ENCODE measurements at places on chromosomes 12 and 14. TPM values are rescaled to one million over a fixed set of nuclear protein-coding genes. Genes with fewer than 3 reads are reported as not detected.

GRCh38 chr14:58771016-58771415 is 133.3 kb downstream of the DACT1 start:
- H3K27ac ChIP-seq = no peak overlapping the region
- no peaks in the 10 kb centered on the region for H3K36me3 ChIP-seq
- DNase-seq = no peak
- H3K27me3 ChIP-seq = peaks cover 52% of the 10 kb centered on the region
- no peak overlapping the region for H3K4me3 ChIP-seq
- H3K4me1 ChIP-seq = peaks cover 26% of the 10 kb centered on the region

GRCh38 chr12:4826909-4827308 is 82.8 kb upstream of the KCNA1 start:
- no peak for DNase-seq
- no peaks in the 10 kb centered on the region for H3K36me3 ChIP-seq
- no peak overlapping the region for H3K4me3 ChIP-seq
- H3K27me3 ChIP-seq = peaks cover 40% of the 10 kb centered on the region
- no peak overlapping the region for H3K27ac ChIP-seq

- no peaks in the 10 kb centered on the region for H3K4me1 ChIP-seq
- H3K27ac ChIP-seq = no peak within 1 kb of the TSS
Observed at GRCh38 chr14:91947475-91948184, at the start of gene FBLN5. TSS of gene FBLN5 (minus strand) at chr14:91947694. CDS start at chr14:91947229, 465 bp downstream.

DNA sequence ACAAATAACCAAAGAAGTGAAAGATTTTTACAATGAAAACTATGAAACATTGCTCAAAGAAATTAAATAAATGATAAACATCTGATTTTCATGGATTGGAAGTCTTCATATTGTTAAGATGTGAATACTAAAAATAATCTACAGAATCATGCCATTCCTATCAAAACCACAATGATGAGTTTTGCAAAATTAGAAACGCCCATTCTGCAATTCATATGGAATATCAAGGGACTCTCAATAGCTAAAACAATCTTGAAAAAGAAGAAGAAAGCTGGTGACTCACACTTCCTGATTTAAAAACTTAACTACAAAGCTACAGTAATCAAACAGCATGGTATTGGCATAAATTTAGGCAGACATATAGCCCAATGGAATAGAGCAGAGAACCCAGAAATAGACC is 40.2 kb upstream of the CCT2 start:
- H3K4me3 ChIP-seq = no peak overlapping the region
- no peaks in the 10 kb centered on the region for H3K4me1 ChIP-seq
- H3K36me3 ChIP-seq = peaks cover 56% of the 10 kb centered on the region
- DNase-seq = no peak

DNA sequence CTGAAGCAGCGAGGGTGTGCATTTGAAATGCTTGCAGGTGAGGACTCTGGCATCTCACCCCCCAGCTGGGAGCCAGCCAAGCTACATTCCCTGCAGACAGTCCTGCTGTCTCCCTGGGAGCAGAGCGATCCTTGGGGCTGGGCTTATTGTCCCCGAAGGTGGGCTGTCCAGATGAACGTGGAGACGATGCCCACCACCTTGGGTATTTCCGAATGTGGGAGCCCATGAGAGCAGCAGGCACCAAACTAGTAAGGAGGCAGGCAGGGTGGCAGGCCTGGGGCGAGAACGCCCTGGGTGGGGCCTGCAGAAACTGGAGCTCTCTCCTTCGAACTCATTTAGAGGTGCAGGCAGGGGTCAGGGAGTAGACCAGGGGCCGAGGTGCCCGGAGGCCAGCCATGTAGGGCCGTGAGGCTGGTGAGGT is 18.5 kb downstream of the ZBTB42 start:
- no peaks in the 10 kb centered on the region for H3K4me1 ChIP-seq
- peaks cover 7% of the 10 kb centered on the region for H3K36me3 ChIP-seq
- DNase-seq = peak; percentile 44

The C12orf42 gene
- not detected for total RNA-seq

The PXN gene
- total RNA-seq = 58.4 TPM

The HELB gene
- total RNA-seq = 7.0 TPM

DNA sequence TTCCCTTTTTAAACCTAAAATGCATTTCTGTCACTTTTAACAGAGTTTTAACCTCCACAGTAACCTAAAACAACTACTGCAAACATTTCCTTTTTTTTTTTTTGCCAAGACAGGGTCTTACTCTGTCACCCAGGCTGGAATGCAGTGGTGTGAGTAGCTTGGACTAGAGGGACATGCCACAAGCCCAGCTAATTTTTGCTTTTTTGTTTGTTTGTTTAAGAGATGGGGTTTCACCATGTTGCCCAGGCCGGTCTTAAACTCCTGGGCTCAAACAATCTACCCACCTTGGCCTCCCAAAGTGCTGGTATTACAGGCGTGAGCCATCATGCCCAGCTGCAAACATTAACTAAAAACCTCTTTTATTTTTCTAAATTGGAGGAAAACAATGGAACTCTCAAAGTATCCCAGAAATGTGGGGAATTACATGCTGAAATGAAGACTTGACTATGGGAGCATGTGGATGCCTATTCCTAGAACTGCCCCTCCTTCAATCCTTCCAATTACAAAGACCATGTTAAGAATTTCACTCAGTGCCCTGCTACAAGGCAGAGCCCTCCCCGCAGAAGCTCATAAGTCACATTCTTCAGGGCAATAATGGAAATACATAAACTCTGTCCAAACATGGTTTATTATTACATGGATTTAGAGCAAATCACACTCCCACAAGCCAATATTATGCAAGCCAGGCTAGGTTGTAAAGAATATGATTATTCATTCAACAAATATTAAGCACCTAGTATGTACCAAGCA is 66.9 kb downstream of the C12orf56 start:
- no peaks in the 10 kb centered on the region for H3K27me3 ChIP-seq
- no peak overlapping the region for H3K27ac ChIP-seq
- H3K4me1 ChIP-seq = no peaks in the 10 kb centered on the region
- no peak overlapping the region for H3K4me3 ChIP-seq
- DNase-seq = peak; percentile 50

The PHC1 gene
- 104 TPM for total RNA-seq

GRCh38 chr12:95173392-95174251 is 43.6 kb downstream of the FGD6 start:
- H3K27ac ChIP-seq = no peak overlapping the region
- peaks cover 15% of the 10 kb centered on the region for H3K4me1 ChIP-seq
- H3K27me3 ChIP-seq = no peaks in the 10 kb centered on the region

DNA sequence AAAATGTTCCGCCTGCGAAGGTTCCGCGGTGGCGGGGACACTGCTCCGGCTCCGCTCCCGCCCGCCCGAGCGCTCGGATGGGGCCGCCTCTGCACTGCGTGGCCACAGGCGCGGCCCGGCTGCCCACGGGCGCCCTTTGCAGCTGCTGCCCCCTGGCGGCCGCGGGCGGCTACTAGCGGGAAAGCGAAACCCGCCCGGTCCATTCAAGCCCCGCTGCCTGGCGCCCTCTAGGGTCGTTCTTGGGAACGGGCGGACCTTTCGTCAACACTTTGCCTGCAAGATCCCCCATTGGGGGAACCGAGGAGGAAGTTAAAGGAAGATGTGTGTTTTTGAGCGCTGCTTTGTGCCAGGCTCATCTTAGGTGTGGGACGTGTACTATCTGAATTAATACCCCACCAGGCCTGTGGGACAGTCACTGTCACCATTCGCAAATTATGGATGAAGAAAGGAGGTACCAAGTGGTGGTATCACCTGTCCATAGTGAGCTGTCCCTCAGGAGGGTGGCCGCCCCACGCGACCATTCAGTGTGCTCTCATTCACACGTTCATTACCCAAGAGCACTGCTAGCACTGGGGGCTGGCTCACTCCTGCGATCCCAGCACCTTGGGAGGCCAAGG is 19.4 kb downstream of the GPR132 start:
- DNase-seq = peak; percentile 97
- no peaks in the 10 kb centered on the region for H3K36me3 ChIP-seq
- H3K27ac ChIP-seq = no peak overlapping the region
- peaks cover 9% of the 10 kb centered on the region for H3K27me3 ChIP-seq
- H3K4me1 ChIP-seq = no peaks in the 10 kb centered on the region
- no peak overlapping the region for H3K4me3 ChIP-seq

DNA sequence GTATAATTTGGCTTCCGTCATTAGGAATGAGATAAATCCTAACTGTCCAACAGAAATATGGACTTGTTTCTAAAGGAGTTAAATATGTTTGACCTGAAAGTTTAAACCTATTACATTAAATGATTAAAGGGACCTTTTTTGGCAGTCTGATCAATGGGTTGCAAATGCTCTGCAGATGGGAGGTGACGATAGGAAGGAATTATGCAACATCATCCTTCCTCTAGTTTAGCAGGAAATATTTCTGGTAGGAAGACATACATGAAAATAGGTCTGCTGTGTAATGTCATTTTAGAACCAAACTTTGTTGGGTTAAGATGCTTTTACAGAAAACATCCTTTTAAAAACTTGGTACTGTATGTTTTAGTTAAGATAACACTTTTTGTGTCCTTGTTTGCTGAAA is 2.6 kb downstream of the LRRC10 start:
- H3K4me1 ChIP-seq = no peaks in the 10 kb centered on the region
- H3K4me3 ChIP-seq = no peak overlapping the region

The NPFF gene
- total RNA-seq = not detected

GRCh38 chr12:131251336-131252101 is 297.8 kb downstream of the ADGRD1 start:
- no peaks in the 10 kb centered on the region for H3K4me1 ChIP-seq
- no peak for DNase-seq
- no peak overlapping the region for H3K4me3 ChIP-seq
- H3K36me3 ChIP-seq = no peaks in the 10 kb centered on the region
- H3K27me3 ChIP-seq = peaks cover 14% of the 10 kb centered on the region

The KRT78 gene
- not detected for total RNA-seq

DNA sequence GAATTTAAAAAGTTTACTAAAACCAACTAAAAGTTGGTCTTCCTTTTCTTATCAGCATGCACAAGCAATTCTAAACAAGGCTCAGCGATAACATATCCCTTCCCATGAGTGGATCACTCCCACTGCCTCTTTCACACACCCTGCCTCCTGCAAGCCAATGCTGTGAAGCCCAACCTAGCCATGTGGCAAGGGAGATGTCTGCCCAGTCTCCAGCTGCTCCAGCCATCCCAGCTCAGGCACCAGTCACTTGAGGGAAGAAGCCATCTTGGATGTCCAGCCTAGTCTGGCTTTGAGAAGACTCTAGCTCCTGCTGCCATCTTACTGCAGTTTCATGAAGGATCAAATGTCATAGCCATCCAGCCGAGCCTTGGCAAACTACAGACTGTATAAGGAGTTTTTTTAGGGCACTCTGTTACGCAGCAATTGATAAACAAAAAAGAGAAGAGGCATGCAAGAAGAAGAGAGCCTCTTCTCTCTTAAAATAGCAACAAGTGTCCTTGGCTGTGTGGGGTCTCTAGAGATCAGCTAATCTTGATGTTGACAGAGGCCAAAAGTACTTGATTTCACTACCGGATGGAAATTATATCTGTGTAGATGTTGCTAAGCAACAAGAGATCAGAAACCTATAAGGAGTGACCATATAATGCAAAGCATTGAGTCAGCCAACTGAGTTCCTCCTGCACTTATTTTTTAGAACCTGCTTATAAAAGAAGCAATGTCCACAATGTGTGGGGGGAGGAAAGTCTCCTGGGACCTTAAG is 108.9 kb downstream of the PTCSC3 start:
- no peaks in the 10 kb centered on the region for H3K36me3 ChIP-seq
- H3K27ac ChIP-seq = no peak overlapping the region
- H3K4me1 ChIP-seq = no peaks in the 10 kb centered on the region
- DNase-seq = no peak
- H3K4me3 ChIP-seq = no peak overlapping the region
